Breast epithelium (tissue), 4 donors: ENCODE measurements at places on chromosomes 13 and 19. TPM values are rescaled to one million over a fixed set of nuclear protein-coding genes. Genes with fewer than 3 reads are reported as not detected.

Gene C19orf38
- 2.7 TPM for total RNA-seq

- DNase-seq, result peak; percentile 49
Observed at GRCh38 chr19:16886305-16886880, 2.4 kb upstream of the F2RL3 start.

Gene CLASRP
- total RNA-seq, result 49.9 TPM

DNA sequence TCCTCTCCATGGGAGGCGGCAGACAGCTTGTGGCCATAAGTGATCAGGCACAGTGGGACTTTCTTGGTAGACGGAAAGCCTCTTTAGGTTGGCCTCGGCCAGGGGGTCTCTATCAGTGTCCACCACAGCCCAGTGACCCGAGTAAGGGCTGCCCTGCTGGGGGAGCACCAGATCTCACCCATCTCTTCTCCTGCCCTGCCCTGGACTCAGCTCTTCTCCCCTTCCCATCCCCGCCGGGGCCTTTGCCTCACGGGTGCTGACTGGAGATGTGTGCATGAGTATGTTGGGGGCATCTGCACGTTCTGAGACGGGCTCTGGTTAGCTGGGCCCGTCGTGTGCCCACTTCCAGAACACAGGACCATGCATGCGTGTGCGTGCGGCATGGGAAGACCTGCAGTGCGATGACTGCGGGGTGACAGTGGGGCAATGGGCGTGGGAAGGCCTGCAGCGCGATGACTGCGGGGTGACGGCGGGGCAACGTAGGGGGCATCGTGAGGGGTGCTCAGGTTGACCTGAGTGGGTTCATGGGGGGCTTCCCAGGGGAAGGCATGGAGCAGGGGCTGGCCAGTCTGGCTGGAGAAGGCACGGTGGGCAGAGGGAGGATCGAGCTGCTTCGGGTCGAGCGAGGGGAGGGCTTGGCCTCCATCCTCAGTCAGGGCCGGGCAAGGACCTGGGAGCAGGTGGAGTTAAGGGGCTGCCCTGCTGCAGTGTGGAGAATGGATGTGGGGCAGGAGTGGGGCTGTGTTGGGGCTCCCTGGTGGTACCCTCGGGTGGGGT lies 15.9 kb downstream of the EPN1 start:
- DNase-seq, result no peak

DNA sequence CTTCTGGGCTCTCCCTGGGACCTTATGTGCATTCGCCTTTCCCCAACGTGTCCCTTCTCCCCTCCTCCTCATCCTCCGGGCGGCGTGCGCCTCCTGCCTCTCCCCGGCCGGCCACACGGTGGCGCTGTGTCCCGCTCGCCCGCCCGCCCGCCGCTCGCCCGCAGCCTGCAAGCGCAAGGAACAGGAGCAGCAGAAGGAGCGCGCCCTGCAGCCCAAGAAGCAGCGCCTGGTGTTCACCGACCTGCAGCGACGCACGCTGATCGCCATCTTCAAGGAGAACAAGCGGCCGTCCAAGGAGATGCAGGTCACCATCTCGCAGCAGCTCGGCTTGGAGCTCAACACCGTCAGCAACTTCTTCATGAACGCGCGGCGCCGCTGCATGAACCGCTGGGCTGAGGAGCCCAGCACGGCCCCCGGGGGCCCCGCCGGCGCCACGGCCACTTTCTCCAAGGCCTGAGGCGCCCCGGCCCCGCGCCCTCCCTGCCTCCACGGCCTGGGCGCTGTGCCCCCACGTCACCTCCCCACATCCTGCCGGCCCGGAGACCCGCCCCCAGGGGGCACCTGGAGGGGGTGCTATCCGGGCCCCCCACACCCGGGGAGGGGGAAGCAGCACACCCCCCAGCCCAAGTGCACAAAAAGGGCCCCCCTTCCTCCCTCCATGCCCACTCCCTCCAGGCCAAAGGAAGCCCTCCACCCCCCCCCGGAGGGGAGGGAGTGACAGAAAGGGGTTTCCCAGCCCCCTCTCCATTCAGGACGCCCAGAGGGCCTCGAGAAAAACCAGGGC lies 21.9 kb downstream of the ONECUT3 start:
- DNase-seq, result no peak

- no peak for DNase-seq
Observed at GRCh38 chr13:40283666-40284065, 382.8 kb downstream of the FOXO1 start.

Gene MRPL54
- 81.5 TPM for total RNA-seq

DNA sequence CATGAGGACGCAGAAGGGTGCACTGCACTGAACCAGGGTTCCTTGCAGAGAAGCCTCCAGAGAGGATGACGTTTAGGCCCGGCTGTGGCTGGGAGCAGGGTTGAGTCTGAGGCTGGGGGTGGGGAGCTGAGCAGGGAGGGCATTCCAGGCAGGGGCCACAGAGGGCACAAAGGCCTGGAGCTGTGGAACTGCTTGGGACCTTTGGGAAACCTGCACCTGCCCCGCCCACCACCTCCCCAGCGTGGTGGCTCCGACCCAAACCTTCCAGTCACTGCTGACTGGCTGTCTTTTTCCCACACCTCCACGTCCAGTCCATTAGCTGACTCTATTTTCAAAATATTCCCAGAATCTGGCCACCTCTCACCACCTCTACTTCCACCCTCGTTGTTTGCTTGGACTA lies 4.9 kb upstream of the LMTK3 start:
- DNase-seq, result no peak
